CD14-positive monocyte (primary cell): ENCODE measurements at places on chromosomes 16 and 17. TPM values are rescaled to one million over a fixed set of nuclear protein-coding genes. Genes with fewer than 3 reads are reported as not detected.

Gene MIEN1
- polyA plus RNA-seq = 60.4 and 61.7 TPM in 2 replicates

Gene TBX2
- polyA plus RNA-seq = 0.03 TPM in 2 replicates

Gene FOXJ1
- not detected for polyA plus RNA-seq

Gene CRISPLD2
- 40.7 and 60.0 TPM in 2 replicates for polyA plus RNA-seq

Gene CCL8
- polyA plus RNA-seq = 0.98 TPM

Gene CES5A
- not detected for polyA plus RNA-seq

Gene ITGAD
- polyA plus RNA-seq = not detected

Gene NOXO1
- 0.09 and 0.13 TPM in 2 replicates for polyA plus RNA-seq

Gene MARVELD3
- polyA plus RNA-seq = not detected
